ENCODE measurements at places on chromosomes 6 and 20.
A peak's percentile ranks its signal among the peaks of the same experiment; 100 is the strongest.

GRCh38 chr6:117776441-117776840, 101.2 kb downstream of the NUS1 start:
- DNase-seq: no peak

GRCh38 chr6:2853769-2854395, 12.2 kb upstream of the SERPINB1 start:
- peak; percentile 60 for DNase-seq

DNA sequence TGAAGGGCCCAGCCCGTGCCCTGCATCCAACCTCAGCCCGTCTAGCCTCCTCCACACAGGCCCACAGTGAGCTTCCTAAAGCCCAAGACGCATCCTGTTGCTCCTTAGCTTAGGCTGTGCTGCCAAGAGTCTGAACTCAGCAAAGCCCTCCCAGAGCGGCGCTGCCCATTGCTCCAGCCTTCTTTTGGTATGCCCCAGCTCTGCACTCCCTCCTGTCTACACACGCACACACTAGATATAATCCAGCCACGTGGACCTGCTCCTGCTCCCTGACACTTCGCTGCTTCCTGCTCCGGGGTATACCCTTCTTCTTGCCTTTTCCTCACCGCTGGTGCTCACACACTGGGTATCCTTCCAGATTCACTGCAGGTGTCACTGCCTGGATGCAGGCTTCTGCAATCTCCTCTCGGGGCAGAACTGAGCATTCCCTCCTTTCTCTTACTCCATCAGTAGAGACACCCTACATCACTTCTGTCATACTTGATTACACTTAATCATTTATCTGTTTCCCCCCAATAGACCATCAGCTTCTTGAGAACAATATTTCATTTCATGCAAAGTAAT, 23.8 kb downstream of the GABRR2 start:
- DNase-seq: no peak

- DNase-seq: no peak
Measured at GRCh38 chr20:9600562-9600961, 86.2 kb downstream of the LAMP5 start.

- DNase-seq: no peak
Measured at GRCh38 chr6:69138893-69139494, 503.9 kb downstream of the ADGRB3 start.

- DNase-seq: no peak
Measured at GRCh38 chr20:5061213-5061612, 58.5 kb downstream of the PCNA start.

DNA sequence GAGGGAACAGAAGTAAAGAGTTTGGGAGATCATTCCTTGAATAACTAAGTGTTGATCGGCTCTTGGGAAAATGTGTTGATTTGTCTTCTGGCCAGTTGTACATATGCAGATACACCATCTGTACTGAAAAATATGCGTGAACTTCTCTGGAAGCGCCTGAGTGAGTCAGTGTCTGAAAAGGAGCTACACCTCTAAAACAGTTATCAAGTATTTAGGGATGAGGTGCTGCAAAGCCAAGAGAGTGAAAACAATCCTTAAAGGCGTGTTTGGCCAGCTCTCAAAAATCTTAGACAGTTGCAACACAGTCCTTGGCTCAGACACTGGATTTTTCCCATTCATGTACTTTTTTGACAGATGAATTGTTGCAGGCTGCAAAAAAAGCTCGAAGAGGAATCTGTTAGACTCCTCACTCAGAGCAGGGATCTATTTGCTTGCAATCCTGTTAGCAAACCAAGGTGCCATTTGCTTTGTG, 61.3 kb downstream of the BMP6 start:
- DNase-seq: no peak

DNA sequence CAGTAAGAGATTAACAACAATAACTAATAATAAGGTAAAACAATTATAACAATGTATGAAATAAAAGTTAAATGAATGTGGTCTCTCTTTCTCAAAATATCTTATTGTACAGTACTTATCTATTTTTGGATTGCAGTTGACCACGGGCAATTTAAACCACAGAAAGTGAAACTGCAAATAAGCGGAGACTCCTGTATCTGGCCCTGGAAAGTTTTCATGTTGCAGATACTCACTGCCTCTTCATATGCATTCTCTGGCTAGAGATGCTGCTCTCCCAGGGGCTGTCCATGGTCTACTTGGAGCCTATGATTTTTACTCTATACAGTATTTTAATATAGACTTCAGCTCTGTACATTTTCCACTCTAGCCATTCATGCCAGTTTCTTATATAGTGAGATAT, 230.8 kb downstream of the FUT9 start:
- no peak for DNase-seq

DNA sequence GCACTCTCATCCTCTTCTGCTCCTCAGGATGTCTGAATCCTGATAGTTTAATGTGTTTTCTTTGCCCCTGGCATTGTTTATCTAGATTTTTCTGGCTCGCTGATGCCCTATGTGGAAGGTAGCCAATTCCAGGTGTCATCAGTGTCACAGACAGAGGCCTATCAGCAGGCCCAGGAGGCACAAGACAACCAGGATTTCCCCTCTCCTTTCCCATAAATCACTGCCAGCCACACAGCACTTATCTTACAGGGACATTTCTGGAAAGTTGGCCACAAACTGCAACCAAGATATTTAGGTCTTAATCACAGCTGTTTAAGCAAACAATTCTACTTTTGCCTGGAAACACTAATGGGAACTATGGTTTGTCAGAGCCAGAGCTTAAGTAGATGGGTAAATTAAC, 28.1 kb downstream of the ADGRF5 start:
- DNase-seq: no peak

GRCh38 chr6:121521164-121521555, 85.7 kb downstream of the GJA1 start:
- no peak for DNase-seq

GRCh38 chr20:10216146-10216791, 2.4 kb upstream of the SNAP25 start:
- DNase-seq: no peak

DNA sequence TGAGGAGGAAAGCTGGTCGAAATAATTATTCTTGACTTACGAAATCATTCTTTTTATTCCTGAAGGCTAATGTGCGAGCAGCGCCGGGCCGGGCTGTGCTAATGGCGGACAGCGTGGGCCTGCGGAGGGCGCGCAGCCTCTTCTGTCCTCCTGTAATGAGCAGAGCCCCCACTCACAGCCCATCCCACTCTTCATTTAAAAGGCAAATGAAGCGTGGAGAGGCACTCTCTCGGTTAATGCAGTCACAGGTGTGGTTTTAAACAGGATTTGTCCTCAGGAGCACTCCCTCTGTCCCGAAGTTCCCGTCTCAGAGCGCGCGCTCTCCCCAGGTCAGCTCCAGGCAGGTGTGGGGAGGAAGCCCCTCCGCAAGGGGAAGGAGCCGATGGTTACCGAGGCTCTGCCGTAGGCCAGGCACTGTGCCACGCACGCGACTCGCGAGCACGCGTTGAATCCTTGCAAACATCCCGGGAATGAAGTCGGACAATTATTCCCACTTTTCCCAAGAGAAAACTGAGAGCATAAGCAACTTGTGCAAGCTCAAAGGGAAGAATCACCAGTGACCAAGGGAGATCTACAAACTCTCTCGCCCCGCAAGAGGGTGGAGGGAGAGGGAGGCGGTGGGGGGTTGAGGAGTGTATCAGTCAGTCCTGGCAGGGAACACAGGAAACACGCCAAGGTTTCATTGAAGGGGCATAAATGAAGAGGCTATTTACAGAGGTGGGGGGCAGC, 35.5 kb upstream of the ZFAND3 start:
- no peak for DNase-seq

DNA sequence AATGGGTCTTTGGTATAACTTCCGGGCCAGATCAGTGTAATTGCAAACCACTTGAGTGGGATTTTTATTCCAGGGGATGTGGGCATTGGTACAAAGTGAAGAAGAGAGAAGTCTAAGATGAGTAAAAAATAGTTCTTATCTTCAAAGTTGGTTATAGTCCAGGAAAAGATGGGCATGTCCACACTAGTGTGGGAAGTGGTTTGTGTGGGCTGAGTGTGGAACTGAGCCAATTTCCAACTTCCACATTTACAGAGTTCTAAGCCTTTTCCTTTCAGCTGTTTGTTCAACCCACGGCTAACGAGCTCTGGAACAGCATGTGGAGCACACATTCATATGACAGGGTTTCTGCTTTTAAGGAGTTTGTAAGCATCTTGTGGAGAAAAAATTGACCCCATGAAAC, 72.3 kb upstream of the IFNGR1 start:
- DNase-seq: no peak

DNA sequence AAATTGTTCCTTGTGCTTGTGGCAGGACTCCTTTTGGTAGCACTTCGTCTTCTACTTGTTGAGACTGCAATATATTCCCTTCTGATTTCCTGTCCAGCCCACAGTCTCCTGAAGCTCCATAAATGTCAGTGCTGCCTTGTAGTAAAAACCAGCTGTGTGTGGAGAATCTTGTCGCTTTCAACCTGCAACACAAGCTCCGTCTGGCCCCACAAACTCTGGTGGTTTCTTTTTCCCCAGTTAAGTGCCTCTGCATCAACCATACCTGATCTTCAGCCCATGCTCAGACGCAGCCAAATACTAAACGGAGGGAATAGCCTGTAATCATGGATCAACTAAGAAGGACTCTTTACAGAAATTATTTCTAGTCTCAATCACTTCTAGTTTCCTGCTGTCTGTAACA, 1133.3 kb upstream of the ADGRB3 start:
- no peak for DNase-seq

- DNase-seq: no peak
Measured at GRCh38 chr20:14732343-14732742, 394.9 kb upstream of the FLRT3 start.

DNA sequence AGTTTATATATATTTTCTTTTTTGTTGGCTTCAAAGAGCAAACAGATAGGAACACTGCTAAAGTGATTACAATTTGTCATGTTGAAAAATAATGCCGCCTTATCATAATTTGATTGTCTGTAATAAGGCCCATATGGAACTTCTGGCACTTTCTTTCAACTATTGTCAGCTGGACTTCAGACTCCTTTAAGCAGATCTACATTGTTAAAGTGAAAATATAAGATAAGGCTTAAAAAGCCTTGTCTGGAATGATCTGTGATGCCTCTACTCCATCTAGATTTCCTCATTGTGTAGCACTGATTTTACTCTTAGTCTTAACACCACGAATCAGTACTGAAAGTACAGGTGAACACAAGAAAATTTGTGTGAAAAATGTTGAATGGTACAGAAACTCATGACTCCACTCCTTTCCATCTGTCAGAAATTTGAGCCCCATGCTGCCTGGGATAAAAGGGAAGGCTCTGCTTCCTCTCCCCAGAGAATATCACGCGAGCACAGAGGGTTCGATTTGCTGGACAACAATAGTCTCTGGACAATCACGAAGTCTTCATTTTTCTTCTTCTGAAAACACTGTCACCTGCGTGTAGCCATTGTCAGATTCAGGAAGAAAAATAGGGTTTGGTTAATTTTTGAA, 56.0 kb downstream of the BCAS1 start:
- DNase-seq: no peak

- no peak for DNase-seq
Measured at GRCh38 chr6:100144991-100145390, 151.0 kb upstream of the MCHR2 start.

DNA sequence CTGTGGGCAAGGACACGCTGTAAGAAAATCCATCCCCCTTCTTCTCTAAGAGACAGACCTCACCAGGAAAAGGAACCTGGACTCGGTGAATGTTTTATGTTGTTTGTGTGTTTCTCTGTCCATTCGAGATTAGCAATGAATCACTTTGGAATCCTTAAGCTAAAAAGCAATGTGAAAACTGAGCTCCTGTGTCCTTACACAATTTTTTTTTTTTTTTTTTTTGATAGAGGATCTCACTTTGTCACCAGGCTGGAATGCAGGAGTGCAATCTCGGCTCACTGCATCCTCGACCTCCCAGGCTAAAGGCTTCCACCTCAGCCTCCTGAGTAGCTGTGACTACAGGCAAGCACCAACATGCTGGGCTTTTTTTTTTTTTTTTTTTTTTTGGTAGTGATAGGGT, 32.1 kb downstream of the BFSP1 start:
- DNase-seq: no peak

DNA sequence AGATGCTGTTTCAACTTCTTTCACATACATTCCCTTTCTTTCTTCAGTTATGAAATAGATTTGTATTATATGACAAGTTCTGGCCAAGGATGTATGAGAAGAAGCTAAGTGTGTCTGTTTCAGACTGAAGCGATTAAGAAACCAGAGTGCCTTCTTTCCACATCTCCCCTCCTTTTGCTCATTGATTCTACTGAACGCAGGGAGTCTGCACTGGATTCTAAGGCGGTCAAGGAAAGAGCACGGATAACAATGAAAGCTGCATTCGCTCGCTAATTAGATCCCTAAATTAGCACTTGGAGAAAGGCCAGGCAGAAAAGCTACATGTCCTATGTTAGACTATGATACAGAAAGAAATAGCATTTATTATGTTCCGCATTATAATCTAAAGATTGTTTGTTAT, 267.7 kb downstream of the HAO1 start:
- DNase-seq: no peak

DNA sequence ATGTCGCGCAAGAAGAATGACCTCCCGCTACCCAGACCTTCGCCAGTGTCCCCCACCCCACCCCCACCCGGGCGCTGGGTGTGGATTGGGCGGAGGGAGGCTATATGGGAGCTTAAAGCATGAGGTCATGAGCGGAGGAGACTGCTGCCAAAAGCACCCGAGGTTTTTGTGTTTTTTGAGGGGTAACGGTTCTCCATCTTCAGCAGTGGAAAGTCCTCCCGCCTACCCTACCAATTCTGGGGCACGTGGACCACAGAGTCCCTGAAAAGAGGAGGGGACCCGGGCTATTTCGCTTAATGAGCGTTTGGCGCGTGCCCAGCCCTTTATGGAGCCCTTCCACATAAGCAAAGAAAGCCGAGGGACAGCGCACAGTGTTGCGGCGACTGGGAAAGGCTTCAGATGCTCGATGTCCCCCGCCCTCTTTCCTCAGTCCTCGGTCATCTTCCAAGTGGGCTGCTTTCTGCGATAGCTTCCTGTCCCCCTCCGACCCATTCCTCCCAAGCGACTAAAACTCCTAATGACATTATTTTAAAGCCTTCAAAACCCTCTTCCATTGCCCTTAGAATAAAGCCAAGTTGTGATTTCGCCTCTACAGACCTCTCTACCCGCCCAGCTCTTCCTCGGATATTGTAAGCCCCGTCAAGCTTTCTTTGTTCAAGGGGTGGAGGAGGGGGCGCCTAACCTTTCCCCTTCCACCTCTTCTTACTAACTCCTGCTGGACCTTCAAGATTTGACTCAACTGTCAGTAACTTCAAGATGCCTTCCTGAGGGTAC, 2.1 kb upstream of the TRERF1 start:
- no peak for DNase-seq

DNA sequence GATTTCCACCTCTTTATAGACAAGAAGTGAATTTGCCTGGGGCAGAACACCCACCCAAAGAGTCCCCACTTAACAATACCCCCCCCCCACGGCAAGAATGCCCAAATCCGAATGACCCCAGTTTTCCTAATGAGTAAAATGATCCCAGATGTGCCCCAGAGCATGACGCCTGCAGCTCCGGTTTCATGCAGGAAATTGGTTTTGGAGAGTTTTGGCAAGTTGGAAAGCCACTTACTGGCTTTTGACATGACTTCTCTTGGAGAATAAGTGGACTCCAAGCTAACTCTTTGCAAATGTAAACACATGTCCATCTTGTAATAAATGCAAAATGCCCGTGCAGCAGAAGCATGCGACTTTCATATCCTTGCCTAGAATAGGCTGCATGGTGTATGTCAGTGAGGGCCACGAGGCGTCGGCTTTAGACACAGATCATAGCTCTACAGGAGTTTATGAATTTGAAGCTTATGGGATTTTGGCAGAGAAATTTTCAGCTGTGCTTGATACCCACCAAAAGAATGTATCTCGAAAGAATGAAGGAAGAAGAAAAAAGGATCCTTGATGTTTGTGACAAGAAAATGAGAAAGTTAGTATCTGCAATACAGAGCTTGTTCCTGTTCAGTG, 24.2 kb downstream of the EDN3 start:
- no peak for DNase-seq

GRCh38 chr20:47665221-47665991, 119.9 kb downstream of the SULF2 start:
- no peak for DNase-seq
